CD4-positive, alpha-beta T cell treated with Interleukin-4 for 1 hour (primary cell): ENCODE measurements at places on chromosomes 7 and 10.

GRCh38 chr10:63068246-63068645, 64.9 kb upstream of the NRBF2 start:
- DNase-seq: no peak

- DNase-seq: peak; percentile 65
Observed at GRCh38 chr10:32055478-32056135, 618 bp downstream of the KIF5B start.

DNA sequence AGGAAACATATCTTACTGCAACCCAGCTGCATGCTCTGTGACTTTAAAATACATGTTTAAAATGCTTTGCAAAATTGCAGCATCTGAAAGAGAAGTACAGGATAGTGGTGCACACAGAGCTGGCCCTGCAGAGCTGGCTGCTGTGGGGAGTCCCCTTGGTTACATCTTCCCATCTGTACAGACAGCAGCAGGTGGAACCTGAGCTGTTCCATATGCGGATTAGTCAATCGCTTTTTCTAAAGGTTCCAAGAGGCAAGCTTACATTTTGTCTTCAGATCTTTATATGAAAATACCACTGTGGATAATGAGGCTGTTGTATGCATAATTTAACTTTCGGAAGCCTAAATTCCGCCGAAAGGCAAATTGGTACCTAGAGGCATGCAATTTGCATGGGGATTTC, 444.1 kb downstream of the NRG3 start:
- no peak for DNase-seq

- DNase-seq: no peak
Observed at GRCh38 chr10:15155978-15156656, 12.4 kb downstream of the NMT2 start.

DNA sequence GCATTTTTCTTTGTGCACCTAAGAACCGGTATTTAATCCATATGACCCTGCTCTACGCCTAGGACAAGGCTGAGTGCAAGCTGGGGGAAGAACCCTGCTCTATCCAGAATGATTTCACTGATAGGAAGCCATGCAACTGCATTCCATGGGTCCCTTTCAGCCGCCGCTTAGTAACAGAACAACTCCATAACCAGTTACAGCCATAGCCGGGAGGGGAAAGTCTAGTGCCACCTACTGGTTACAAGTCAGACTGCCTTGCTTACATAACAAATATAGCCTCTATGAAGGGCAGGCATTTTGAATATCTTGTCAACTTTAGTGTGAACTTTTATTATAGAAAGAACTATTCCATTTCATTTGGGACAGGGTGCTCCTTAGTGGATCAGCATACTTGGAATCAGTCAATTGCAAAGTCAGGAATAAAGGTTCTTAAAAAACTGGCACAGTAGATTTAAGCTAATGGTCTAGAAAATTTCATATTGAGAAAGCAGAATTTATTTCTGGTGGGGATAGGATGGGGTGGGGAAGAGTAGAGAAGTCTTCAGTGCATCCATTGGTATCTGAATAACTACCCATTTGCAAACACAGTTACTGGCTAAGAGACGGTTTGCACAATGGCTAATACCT, 521.7 kb downstream of the ADRA2A start:
- peak; percentile 23 for DNase-seq

DNA sequence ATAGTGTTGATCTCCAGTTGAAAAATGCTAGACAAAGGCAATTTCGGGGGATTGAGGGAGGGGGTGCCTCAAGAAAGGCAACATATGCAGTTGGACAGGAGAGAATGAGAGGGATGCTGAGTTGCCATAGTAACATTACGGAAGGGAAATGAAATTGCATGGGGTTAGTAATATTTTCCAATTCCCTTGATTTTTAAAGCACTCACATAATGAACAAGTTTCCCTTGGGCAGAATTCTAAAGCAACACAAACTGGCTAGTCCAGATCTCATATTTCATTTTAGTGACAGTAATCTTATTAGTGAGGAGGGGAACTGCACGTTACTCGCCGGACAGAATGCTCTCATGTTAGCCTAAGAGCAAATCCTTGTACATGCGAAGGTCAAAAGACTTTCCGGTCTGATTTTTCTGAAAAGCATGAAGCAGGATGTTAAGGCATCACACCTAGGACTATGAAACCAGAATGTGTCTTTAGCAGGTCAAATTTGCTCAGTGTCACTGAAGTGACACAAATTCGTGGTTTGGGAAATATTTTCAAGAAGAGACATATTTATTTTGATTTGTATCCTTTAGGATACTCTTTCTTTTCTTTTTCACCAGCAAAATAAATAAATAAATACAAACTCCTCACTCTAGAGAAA, 165.5 kb downstream of the ANK3 start:
- no peak for DNase-seq

DNA sequence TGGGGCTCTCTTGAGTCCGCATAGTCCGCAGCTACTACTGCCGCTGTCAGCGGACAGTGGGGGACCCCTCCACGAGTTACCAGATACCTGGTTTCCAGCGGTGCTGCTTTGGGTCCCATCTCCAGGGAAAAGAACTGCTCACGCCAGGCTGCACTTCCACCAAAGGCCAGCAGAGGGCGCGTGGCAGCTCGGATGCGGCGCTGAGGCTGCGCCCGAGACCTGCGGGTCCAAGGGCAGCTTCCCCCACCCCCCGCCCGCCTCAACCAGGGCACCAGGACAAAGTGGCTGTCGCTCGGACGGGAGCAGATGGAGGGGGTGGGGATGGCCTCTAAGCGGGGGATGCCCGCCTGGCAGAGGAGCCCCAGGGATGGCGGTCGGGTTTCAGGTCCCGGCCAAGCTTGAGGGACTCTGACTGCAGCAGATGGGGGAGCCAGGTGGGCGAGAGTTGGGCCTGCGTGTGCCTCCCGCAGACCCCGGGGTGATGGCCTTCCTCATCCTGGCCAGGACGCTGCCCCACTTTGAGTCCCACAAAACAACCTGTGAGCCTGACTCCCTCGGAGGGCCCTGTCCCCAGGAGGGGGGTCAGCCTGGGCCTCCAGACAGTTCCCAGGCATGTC, 23.8 kb upstream of the ZNF735 start:
- DNase-seq: no peak

GRCh38 chr7:33554576-33554975, 350.8 kb upstream of the BMPER start:
- no peak for DNase-seq

DNA sequence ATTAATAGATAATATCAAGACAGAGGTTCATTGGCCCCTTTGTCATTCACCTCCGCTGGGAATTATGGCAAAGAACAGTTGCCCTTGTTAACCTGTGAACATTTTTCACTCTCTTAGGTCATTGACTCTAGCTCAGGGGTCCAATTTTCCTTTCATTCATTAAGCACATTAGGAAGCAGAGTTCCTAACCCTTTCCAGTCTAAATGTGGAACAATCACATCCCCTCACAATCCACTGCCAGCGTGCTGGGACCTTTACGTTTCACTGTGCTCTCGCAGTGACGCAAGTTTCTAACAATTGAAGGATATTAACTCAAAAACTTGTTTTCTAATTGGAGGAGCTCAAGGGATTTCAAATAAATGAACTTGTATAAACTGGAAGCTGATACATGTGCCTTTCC, 79.3 kb upstream of the MEOX2 start:
- DNase-seq: no peak

GRCh38 chr7:23234569-23235296, 11.8 kb upstream of the GPNMB start:
- no peak for DNase-seq

DNA sequence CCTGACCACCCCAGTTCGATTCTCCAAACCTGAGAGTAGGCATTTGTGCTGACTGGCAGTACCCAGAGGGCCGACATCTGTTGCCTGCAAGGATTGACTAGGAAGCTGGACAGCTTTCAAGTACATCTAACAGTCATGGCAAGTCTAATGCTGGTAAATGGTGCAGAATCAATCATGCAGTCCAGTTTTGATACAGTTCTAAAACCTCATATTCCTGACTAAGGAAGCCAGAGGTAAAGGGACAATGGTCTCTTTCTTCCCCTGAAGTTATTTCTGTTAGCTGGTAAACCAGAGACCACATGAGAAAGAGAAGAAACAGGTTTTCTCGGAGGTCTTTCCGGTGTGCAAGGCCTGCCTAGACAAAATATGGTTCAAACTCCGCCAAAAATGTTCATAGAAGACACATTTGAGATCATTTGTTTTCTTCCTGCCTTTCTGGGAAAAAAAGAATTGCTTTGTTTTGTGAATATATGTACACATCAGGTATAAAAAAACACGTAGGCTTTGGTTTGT, 97.1 kb downstream of the WDR37 start:
- no peak for DNase-seq

- no peak for DNase-seq
Observed at GRCh38 chr7:127979113-127979727, 52.0 kb downstream of the LRRC4 start.

- no peak for DNase-seq
Observed at GRCh38 chr10:20674926-20675325, 222.2 kb downstream of the NEBL start.
